Gastroesophageal sphincter (tissue), 4 donors: ENCODE measurements at places on chromosomes 13 and 19. TPM values are rescaled to one million over a fixed set of nuclear protein-coding genes. Genes with fewer than 3 reads are reported as not detected.

DNA sequence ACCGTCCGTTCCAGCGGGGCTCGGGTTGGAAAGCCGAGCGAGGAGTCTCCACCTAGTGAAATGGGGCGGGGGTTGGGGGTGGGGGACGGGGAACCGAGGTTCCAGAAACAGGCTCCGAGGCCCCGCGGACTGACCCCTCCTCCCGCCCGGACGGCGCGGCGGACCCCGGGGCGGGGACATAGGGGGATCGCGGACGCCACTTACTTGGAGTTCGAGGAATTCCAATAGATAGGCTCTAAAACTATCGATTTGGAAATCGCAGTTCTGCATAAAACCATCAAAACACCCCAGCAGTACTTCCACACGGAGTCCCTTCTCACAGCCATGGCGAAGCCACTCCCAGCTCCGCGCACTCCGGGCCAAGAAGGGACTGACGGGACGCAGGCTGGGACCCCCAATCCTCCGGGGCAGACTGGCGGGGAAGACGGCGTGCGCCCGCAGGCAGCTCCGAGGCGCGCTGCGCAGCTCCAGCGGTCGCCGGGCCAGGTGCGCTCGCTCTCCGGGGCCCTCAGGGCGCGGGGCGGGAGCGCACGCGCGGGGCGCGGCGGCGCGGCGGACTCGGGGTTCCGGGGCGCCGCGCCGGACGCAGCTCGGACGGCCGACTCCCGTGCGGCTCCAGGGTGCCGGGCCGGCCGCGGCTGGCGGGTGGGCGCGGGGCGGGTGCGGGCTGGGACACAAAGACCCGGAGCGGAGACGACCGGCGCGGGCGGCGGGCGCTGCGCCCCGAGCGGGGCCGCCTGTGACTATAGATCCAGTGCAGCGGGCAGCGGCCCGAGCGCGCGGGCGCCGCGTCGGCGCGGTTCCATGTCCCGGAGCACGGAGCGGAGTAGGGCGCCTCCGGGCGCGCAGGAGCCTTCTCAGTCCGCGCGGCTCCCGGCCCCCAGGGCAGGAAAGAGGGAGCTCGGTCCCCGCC is 567 bp downstream of the EFNB2 start:
- peak; percentile 21 for ATAC-seq

DNA sequence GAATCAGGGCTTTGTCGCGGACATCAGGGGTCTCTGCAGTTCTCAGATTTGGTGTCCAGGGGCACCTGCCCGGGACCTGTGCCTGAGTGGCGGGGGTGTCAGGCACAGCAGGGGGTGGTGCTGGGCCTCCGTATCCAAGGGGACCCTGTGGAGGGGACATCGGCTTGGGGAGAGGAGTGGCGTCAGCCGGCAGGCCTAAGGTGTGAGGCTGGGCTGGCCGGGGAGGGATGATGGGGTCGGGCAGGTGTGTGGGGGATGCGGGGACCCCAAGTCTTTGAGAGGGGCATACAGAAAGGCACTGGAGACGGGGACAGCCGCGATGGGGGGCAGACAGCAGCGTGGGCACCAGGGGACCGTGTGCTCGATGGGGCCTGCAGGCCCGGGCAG is 2.5 kb downstream of the EFNA2 start:
- no peak for ATAC-seq

GRCh38 chr13:107548338-107548737 is 667.0 kb downstream of the LIG4 start:
- ATAC-seq = no peak

The KLK15 gene
- total RNA-seq = not detected

The OXGR1 gene
- not detected for total RNA-seq

The CRB3 gene
- 6.2 TPM for total RNA-seq

The F2RL3 gene
- total RNA-seq = 5.1 TPM

DNA sequence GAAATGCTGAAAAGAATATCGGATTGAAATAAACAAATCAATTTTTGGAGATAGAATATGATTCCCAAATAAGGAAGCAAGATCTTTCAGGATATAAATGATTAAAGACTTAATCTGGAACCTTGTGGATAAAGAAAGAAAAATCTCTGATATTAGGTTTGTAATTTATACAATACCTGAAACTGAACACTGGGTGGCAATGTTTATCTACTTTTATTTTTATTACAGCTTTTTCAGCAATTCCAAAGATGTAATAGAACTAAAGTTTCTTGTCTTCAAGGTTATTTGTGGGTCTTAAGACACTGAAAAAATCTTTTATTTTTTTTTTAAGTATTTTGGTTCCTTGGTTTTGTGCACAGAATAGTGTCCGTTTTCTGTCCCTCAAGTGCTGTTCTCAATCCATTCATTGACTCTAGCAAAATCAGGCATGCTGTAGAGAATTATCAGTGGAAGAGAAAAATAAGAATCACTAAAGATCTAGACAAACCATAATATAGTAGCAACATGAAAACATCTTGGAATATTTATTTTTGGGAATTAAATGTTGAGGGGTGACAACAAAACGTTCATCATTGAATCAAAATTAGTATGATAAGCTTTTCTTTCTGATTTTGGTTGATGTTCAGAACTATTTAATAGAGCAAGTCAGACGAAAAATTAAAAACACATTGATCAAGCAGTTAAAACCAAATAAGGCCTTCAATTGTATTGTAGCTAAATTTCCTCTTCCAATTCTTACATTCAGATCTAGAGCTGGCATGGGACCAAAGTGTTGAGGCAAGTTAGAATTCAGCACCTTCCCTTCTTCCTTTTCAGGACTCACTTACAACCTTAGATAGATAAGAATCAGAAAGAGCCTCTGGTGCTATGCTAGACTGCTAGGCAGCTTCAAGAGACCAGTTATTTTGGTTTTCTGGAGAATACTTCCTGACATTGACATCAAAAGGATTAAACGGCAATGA is 704.4 kb upstream of the PCDH20 start:
- no peak for ATAC-seq

DNA sequence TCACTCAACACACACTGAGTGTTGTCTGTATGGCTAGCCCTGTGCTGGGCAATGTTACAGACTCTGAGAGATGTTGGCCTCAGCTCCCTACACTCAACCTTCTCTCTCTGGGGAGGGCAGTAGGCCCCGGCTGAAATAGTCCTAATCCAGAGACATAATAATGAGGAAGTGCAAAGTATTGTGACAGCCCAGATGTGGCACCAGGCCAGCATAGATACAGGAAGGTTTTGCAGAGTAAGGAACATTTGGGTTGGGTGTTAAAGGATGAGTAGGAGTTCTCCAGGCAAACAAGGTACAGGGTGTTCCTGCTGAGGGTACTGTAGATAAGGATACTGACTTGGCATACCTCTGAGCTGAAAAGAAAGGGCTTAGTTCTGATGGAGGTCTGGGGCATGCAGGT is 2.4 kb downstream of the LIN7B start:
- ATAC-seq = no peak

GRCh38 chr19:33821871-33822270 is 25.2 kb downstream of the KCTD15 start:
- ATAC-seq = no peak

GRCh38 chr19:42281146-42281826 is 12.2 kb downstream of the CIC start:
- ATAC-seq = no peak

- peak; percentile 75 for ATAC-seq
Measured at GRCh38 chr13:28138756-28139470, 568 bp downstream of the PAN3 start.

The DBP gene
- total RNA-seq = 16.8 TPM

The GZMM gene
- total RNA-seq = not detected

DNA sequence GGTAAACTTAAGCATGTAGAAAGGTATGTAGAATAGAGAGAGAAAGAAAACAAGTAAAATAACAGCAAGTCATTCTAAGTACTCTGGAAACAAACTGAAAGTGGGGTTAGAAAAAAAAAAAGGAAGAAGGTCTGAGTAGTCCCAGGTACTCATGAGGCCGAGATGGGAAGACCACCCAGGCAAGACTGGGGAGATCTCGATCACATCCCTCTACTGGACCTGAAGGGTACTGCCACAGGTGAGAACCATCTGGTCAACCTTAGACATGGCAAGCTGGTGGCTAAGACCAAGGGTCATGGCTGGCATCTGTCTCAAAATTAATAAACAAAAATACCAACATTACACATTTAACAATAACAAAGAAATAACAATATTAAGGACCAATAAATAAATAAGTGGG is 36.3 kb upstream of the ZNF724 start:
- no peak for ATAC-seq

- no peak for ATAC-seq
Measured at GRCh38 chr19:51194527-51195315, 30.2 kb upstream of the CD33 start.

The PPM1N gene
- 2.6 TPM for total RNA-seq

The ZNF582 gene
- total RNA-seq = 3.5 TPM

- ATAC-seq = no peak
Measured at GRCh38 chr13:113062691-113063090, 42.9 kb upstream of the F7 start.

The BEST2 gene
- not detected for total RNA-seq

- no peak for ATAC-seq
Measured at GRCh38 chr13:47215736-47216135, 318.9 kb upstream of the HTR2A start.

DNA sequence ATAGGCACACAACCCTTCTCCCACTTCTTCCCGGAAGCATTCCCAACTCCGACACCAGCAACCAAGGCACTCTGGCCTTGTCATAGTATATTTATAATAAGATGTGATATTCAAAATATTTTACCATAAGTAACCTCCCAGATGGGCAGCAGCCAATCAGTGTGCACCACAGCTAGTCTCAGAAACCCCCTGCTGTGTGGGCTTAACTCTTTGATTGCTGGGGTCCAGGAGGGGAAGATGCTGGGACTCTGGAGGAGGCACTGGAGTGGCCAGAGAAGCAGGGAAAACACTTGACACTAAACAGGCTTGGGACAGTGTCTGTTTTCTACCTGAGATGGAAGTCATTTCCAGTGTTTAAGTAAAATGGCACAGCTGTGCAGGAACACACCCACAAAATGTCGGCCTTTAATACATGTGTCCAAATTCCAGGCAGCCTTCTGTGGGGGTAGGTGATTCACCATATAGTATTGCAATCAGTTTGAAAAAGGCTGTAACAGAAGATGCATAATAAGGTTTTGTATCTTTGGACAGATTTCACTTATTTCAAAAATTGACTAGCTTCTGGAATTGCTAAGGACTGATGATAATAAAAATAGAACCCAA is 100.7 kb downstream of the MBNL2 start:
- ATAC-seq = no peak

The FOXO1 gene
- 52.4 TPM for total RNA-seq

- ATAC-seq = no peak
Measured at GRCh38 chr13:78078168-78078567, 159.5 kb upstream of the EDNRB start.

DNA sequence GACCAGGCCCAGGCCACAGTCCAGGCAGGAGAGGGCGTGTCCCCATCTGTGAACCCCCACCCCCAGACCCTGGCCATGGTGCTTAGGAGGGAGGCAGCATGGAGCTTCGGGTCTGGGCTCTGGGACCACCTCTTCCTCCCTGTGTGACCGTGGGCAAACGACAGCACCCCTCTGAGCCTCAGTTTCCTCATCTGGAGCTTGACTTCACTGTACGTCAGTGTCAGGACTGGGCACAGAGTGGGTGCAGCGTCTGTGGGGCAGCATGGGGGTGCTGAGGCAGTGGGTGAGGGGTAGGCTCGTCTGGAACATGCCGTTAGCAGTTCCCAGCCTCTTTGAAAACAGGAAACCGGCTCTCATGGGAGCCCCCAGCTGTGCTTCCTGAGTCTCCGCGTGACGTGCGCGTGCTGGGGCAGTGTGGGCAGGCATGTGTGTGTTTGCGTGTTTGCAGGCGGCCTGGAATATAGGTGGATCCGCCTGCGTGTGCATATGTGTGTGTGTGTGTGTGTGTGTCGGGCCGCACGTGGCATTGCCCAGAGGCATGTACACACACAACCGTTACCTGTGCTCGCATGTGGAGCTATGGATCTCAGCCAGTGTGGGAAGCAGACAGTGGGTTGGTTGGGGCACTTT is 15.8 kb downstream of the ARRDC2 start:
- ATAC-seq = peak; percentile 60

The PRPF31 gene
- total RNA-seq = 52.3 TPM

DNA sequence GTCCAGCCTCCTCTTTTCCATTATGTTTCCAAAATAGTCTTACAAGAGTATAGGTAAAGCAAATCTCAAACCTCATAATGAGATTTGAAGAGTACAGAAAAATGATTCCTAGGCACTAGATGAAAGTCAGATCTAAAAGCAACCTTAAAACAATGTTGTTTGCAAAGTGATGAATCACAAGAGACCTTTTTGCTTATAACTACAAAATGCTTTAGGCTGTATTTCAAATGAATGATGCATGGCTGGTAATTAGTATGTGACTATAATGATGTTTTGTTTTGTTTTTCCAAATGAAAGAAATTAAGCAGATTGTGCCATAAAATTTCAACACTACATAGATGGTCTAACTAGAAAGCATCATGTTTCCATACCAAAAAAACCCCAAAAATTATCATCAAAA is 272.7 kb downstream of the DIAPH3 start:
- no peak for ATAC-seq

- ATAC-seq = no peak
Measured at GRCh38 chr19:1361601-1362386, 21.9 kb upstream of the NDUFS7 start.

DNA sequence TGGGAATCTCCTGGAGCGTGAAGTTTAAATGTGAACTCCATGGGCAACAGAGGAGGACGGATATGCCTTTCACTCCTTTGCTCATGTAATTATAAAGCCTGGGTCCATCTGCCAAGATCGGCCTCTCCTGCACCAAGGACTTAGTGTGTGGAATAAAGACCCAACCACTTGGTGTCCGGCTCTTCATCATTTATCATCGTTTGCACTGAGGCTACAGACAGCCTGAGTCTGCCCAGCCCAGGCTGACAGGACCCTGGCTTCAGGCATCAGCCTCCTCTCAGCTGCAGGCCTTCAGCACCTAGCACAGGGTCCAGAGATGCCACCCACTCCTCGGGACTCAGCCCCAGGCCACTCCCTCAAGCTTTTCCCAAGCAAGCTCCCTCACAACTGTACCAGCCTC is 206.8 kb upstream of the IPO5 start:
- ATAC-seq = no peak

GRCh38 chr19:29882719-29883105 is 59.3 kb upstream of the URI1 start:
- ATAC-seq = no peak

The RCBTB2 gene
- total RNA-seq = 17.3 TPM

GRCh38 chr19:34259367-34260095 is 5.2 kb downstream of the GARRE1 start:
- ATAC-seq = no peak

The ADGRE3 gene
- not detected for total RNA-seq

The EDDM13 gene
- total RNA-seq = not detected

DNA sequence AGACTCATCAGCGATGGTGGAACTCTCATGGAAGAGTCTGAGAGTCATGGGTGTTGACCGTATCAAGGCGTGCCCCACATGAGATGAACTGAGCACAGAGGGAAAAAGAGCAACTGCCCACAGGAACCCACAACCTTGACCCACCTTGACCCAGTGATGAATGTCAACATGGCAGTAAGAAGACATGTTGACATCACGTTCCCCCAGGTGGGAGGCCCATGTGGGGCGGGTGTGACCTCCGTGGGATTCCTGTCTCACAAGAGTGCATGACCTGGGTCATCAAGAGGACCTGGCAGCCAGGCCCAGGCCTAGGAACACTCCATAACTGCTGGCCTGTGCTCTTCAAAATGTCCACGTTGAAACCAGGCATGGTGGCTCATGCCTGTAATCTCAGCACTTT is 45.8 kb downstream of the EPS15L1 start:
- no peak for ATAC-seq

The NALCN gene
- 1.1 TPM for total RNA-seq
